ENCODE measurements at places on chromosomes 13 and 19.

- no peak for DNase-seq
Observed at GRCh38 chr13:33757713-33758112, 60.2 kb upstream of the RFC3 start.

DNA sequence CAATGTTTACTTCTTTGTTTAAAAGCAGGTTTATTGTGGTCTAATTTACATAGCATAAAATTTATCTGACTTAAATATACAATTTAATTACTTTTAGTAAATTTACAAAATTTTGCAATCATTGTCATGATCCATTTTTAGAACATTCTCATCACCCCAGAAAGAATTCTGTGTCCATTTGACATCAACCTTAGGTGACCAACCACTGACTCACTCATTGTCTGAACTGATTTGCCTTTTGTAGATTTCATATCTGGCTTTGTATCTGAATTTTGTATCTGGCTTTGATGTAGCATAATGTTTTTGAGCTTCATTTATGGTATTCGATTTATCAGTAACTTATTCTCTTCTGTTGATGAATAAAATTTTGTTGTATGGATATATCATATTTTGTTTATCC, 40.4 kb downstream of the EDNRB start:
- DNase-seq: no peak

DNA sequence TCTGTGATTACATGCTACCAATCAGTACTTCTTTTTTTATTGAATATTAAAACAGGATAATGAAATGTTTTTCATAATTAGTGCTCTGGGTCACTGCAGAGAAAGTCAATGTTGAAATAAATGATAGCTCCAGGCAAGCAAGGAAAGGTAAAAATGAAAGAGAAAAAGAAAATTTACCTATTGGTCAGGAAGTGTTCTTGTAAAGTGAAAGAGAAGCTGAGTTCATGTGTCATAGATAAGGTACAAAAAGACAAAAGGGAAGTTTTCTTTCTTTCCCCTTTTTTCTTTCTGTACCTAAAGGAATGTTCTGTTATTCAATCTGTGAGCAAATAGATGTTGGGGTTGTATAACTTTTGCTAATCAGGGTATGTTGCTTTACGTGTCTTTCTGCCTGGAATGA, 197.0 kb downstream of the PCDH9 start:
- no peak for DNase-seq

DNA sequence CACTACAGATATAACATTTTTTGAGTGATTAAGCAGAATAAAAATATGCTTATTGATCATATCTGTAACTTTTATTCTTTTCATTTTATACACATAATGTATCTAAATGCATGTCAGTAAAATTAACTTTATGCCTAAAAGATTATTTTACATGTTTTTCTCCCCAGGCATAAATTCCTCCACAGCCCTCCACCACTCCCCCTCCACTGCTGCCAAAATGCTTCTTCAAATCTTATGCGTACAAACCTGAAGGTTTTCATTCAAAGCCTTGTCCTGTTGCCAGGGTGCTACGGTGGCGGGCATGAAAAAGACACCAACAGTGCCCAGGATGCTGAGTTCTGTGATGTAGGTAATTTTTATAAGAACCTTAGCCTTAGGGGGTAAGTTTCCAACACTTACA, 52.9 kb downstream of the PARP4 start:
- DNase-seq: no peak

GRCh38 chr19:43570174-43570791, 5.0 kb downstream of the XRCC1 start:
- no peak for DNase-seq

- DNase-seq: no peak
Observed at GRCh38 chr13:28392896-28393505, 101.9 kb downstream of the FLT1 start.

- DNase-seq: no peak
Observed at GRCh38 chr13:23268441-23268840, 87.7 kb downstream of the SGCG start.

DNA sequence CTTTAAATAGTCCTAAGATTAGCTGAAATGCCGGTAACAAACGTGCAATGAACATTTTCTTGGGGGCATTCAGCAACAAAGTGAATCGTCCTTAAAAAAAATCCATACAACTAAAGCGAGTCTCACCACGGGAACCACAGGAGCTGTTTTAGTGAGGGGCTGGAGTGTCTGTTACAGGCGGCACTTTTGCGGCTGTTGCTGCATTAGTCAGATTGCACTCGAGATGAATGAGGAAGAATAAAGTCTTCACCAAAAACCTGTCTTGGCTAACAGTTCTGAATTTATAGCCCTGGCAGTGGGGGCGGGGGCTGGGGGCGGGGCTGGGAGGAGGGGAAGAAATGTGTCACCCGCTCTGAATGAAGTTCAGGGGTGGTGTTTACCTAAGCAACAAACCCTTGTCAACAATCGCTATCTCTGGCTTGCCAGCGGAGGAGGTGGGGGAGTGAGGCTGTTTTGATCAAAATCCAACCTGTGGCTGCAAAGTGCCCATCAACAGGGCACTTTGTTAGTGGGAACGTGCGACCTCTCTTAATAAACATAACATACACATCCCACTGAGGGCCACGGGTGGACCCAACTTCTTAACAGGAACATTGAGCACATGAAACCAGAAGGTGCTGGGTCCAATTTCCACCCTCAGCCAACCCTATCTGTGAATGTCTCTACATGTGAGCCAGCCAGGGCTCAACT, 44.5 kb downstream of the RFX2 start:
- DNase-seq: no peak

DNA sequence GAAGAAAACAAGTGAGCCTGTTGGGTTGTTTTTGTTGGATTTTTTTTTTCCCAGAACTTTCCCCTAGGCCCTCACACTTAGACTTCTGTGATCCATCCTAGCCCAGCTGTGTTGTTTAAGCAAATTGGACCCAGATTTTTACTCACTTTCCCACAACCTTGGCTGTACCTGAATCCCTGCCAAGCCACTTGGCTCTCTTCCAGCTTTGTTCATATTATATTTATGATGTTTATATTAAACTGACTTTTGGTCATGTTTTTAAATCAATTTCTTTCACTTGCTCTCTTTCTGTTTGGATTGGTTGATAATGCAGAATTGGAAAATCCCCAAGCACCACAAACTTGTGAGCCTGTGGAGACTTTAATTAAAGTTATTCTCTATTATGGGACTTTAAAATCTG, 16.6 kb downstream of the OLFM4 start:
- DNase-seq: no peak

DNA sequence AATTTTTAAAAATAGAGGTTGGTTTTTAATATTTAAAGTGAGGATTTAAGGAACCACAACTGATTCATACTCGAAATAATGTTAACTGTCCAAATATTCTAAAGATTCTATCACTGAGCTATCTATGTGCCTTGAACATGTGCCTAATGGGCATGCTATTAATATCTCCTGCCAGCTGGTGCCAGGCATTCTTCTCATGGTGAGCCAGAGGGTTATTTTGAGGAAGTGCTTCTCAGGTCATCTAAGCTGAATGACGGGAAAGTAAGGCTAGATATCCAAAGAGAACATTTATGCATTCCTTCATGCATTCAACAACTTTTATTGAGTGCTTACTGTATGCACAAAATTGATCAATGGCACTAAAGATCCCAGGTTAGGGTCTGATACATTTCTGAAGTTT, 138.2 kb downstream of the PIBF1 start:
- DNase-seq: no peak

GRCh38 chr19:42051166-42052115, 18.6 kb downstream of the GRIK5 start:
- no peak for DNase-seq

GRCh38 chr13:114099918-114100445, 32.4 kb downstream of the RASA3 start:
- DNase-seq: no peak

- no peak for DNase-seq
Observed at GRCh38 chr19:50654882-50655281, 5.6 kb downstream of the C19orf81 start.

DNA sequence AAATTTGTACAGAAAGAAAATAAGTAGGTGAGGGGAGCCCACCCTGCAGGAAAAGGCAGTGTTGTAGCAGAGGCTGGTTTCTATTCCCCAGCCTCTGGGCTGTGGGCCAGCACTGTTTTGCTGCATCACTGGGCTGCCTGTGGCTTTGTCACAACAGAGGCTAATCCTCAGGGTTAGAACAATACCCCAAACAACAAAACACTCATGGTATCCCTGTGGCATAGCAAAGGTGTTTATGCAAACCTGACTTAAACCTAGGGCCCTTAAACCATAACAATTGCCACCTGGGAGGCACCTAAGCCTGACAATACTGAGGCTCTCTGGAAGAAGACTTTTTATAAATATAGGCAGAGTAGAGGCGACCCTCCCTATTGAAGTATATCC, 314.7 kb downstream of the OLFM4 start:
- peak; percentile 75 for DNase-seq

GRCh38 chr13:94673851-94674250, 38.5 kb downstream of the SOX21 start:
- peak; percentile 59 for DNase-seq

DNA sequence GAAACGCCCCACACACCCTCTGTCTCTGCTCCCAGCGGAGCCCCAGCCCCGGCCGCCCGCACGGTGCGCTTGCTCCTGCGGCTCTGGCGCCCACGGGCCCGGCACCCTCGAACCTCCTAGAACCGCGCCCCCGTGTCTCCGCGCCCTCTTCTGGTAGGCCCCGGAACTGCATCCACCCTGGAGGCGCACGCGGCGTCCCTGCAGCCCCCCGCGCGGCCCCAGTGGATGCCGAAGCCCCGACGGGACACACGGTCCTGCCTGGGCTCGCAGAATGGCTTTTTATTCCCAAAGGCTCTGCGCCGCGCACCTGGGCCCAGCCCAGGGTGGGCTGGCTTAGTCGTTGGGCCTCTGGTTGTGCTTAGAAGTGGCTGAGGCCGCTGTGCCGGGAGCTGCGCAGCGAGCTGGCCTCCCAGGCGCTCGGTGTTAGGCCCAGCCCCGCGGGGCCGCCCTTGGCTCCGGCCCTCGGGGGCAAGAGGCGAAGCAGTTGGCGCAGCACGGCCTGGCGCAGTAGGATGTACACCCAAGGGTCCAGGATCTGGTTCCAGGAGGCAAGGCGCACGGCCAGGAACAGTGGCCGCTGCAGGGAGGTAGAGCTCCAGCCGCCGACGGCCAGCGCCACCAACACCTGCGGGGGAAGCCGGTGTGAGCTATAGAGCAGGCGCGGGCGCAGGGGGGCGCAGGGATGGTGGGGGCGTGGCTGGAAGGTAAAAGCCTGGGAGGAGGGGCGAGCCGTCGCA, 2.8 kb downstream of the PTGER1 start:
- no peak for DNase-seq

DNA sequence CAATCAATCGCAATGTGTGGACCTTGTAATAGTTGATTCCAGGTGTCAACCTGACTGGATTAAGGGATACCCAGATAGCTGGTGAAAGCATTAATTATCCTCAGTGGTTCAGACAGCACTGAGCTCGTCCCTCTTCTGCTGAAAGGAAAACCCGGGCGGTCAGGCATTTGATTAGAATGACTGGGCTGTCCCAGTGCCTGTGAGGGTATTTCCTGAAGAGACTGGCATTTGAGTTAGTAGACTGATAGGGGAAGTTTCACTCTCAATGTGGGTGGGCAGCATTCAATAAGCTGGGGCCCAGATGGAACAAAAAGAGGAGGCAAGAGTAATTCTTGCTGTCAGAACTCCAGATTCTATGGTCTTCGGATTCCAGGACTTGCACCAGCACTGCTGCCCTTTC, 31.9 kb downstream of the KPNA3 start:
- DNase-seq: no peak

DNA sequence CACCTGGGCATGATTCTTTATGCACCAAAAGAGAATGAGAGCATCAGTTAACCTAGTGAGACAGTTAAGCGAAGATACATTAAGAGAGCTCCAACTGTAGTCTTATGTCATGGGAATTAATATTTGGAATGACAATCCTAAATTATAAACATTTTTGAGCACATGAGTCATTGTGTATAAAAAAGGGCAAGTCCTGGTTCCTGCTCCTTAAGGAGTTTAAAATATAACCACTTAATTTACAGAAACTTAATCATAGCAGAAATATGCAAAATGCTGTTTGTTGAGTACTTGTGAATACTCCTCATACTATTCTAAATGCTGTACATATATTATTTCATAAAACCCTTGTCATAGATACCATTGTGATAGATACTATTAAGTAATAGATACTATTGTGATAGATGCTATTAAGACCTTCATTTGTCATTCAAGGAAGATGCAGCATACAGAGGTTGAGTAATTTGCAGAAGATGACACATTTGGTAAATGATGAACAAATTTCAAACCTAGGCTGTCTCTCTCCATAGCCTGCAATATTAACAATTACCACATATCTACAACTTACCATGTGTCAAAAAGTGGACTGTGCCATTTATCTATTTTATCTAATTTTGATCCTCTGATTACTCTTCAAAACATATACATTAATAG, 301.0 kb downstream of the TBC1D4 start:
- DNase-seq: no peak

Measured in NT2/D1 (cell line).